ENCODE measurements at places on chromosomes 16 and 17.
A peak's percentile ranks its signal among the peaks of the same experiment; 100 is the strongest.

- DNase-seq, result no peak
These were observed 20.1 kb upstream of the MLYCD start for GRCh38 chr16:83878838-83879237.

GRCh38 chr16:51753467-51754127 lies 602.5 kb upstream of the SALL1 start:
- no peak for DNase-seq

DNA sequence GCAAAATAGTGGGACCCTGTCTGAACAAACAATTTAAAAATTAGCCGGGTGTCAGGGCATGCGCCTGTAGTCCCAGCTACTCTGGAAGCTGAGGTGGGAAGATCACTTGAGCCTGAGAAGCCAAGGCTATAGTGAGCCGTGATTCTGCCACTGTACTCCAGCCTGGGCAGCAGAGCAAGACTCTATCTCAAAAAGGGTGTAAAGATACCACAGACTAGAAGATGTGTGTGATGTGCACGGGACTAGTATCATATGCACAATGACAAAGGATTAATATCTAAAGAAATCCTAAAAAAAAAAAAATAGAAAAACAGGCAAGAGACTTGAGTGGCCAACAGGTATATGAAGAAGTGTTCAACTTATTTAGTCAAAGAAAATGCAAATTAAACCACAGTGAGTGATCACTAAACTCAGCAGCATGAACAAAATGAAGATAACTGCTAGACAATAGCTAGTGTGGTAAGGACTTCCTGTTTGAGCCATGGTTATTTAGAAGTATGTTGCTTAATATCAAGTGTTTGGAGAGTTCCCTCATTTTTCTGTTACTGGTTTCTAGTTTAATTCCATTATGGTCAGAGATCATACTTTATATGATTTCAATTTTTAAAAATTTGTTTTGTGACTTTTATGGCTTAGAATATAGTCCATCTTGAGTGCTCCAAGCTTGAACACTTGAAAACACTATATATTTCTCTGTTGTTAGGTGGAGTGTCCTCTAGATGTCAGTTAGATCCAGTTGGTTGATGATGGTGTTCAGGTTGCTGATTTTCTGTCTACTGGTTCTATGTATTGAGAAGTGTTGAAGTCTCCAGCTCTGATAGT lies 14.7 kb upstream of the SLX4 start:
- peak; percentile 23 for DNase-seq

DNA sequence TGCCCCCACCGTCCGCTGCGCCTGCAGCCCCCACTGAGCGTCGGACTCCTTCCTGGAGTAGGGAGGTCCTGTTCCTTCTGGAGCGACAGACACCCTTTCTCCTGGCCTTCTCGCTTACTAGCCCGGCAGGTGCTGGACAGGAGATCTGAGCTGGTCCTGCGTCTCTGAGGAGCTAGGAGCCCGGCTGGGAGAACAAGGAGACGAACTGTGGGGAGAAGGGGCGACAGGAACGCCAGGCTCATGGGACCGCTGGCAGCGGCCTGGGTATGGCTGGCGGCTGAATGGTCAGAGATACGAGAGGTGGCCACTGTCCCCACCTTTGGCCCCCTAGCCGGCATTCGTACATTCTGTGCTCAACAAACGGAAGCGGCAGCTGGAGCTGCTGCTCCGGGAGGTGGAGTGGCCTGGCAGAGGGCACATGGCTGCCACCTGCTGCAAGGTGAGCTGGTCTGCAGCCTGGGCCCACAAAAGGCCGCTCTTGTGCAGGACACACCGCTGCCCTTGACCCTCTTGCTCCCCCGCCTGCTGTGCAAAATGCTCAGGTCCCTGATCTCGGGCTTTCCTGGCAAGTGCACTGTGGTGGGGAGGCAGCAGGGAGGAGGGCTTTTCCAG lies 2066.7 kb downstream of the TP53TG3F start:
- no peak for DNase-seq

- no peak for DNase-seq
These were observed 5.4 kb upstream of the ZNF500 start for GRCh38 chr16:4772351-4772750.

DNA sequence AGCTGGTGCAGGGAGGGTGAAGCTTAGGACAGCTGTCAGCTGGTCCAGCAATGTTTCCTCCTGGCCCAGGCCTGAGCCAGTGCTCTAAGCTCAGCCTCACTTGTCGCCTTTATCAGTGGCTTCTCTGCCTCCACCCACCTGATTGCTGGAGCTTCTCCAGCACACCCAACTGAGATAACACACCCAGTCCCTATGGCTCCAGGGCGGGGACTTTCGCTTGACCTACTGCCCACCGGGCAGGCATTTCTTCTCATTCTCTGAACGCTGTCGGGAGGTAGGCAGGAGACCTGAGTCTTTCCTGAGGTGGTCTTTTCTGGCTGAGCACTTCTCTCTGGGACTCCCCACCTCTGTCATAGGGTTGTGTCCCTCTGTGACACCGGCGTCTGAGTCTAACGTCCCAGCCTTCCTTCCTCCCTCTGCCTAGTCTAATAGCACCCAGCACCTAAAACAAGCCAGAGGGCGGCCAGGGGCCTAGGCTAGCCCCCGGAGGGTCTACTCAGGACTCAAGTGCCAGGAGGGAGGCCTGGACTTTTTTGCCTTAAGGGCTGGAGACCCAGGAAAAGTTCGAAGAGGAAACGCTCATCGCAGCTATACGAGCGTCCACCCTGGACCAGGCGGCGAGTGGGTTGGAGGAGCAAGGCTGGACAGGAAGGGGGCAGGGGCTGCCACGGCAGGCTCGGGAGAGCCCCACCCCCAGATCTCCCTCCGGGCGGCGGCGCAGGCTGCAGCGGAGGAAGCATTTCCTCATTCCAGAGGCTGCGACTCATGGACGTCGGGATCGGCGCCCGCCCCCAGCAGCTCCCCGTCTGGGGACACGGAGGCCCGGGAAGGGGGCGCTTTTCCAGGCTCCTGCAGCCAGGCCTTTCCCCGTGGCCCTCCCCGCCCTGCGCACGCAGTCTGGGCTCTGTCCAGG lies 756 bp downstream of the TAX1BP3 start:
- no peak for DNase-seq

DNA sequence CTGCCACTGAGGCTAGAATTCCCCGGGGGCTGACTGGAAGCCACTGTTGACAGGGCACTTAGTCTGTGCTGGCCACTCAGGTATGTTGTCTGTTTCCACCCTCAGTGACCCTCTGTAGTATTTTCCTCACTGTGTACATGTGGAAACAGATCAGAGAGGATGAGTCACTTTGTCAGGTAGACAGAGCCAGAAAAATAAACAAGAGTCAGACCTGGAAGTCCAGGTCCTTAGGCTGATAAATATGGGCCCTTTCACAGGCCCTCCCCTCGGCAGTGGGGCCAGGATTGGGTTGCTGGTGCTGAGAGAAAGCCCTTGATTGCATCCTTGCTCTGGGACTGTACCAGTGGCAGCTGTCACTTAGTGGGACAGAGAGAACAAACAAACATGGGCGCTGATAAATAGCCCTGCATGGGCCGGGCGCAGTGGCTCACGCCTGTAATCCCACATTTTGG lies 21.3 kb downstream of the PGS1 start:
- DNase-seq, result no peak

- no peak for DNase-seq
These were observed 14.7 kb upstream of the ODF4 start for GRCh38 chr17:8324923-8325322.

GRCh38 chr16:85677383-85677967 lies 11.3 kb downstream of the GINS2 start:
- no peak for DNase-seq

DNA sequence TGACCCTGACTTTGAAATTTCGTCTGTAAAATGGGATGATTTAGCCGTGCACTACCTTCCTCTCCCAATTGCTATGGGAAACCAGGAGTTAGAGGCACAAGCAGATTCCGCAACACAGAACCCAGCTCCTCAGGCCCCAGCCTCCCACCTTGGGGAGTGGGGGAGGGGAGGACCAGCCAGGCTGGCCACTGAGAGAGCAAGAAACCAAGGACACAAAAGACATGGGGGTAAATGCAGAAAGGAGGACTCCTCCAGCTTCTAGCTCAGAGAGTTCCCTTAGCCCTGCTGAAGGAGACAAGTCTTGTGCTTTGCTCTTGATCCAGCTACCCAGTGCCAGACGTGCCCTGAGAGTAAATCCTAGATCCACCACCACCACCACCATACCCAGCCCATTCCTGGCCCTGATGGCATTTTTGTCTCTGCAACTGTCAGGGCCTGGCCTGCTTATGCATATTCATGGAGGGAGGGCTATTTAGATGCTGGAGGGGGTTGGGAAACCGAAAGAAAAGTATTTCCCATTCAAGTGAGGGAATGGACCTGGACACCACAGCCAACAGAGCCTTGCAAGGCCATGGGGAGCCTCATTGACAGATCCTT lies 25.9 kb downstream of the PITPNM3 start:
- no peak for DNase-seq

DNA sequence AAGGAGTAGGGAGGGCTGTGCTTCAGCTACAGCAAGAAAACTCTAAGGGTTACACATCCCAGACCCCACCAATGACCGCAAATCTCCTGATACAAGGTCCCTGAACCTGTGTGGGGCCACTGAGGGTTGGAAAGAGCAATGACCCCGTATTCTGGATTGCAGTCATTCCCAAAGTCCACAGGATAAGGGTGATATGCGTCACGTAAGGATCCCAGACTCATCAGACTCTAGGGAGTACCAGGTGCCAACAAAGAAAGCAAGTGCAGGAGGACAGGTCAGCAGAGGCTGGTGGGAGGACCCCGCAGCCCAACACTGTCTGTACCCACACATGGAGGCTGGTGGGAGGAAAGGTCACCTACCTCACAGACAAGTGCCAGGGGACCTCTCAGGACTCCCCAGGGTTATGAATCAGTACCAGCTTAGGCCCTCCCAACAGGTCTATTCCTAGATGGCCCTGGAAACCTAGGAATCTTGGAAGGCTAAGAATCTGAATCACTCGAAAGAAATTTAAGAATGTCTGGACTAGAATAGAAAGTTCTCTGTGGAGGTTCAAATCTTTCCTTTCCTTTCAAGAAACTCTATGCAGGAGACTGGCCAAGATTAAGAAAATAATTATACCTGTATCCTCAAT lies 16.2 kb downstream of the PITPNA start:
- DNase-seq, result no peak

- DNase-seq, result no peak
These were observed 44.2 kb downstream of the BEAN1 start for GRCh38 chr16:66471264-66471663.

DNA sequence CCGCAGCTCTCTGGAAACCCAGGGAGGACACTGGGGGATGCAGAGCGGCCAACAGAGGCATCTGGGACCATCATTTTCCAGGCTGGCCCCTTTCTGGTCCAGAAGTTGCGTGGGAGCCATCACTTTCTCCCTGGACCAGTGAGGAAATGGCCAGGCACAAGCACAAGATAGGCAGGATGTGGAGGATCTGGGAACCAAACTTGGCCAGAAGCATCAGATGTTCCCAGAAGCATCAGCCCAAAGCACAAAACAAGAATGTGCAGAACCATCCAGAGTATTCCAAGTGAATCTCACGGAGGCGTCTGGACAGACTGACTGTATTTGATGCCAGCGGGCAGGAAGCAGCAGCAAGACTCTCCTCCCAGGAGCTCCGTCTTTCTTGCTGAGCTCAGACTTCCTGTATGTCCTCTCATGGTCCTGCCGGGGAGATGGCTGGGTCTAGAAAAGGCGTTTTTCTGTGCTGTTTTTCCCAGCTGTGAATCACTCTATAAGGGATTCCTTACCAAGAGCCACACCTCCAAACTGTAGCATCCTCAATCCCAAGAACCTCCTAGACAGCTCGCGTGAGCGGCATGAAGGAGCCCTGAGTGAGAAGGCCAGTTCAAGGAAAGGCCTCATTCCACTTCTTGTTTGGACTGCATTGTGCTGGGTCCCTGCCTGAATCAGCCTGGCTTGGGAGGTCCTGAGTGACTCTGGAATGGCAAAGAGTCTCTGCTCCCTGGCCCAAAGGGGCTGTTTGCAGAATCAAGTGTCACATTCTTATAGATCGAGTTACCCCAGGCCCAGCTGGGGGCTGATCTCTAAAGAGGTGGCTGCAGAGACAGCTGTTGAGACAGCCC lies 49.5 kb upstream of the MTSS2 start:
- no peak for DNase-seq

DNA sequence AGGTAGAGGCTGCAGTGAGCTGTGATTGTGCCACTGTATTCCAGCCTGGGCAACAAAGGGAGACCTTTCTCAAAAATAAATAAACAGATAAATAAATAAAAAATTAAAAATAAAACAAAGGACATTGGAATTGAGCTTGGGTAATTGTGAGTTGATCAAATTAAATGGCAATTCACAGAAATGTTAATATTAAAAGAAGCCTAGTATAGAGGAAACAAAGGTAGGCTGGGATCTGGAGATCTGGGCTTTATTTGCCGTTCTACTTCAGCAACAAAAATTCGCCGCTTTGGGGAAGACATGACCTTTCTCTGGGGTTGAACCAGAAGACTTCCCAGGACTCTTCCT lies 332 bp upstream of the VPS25 start:
- no peak for DNase-seq

DNA sequence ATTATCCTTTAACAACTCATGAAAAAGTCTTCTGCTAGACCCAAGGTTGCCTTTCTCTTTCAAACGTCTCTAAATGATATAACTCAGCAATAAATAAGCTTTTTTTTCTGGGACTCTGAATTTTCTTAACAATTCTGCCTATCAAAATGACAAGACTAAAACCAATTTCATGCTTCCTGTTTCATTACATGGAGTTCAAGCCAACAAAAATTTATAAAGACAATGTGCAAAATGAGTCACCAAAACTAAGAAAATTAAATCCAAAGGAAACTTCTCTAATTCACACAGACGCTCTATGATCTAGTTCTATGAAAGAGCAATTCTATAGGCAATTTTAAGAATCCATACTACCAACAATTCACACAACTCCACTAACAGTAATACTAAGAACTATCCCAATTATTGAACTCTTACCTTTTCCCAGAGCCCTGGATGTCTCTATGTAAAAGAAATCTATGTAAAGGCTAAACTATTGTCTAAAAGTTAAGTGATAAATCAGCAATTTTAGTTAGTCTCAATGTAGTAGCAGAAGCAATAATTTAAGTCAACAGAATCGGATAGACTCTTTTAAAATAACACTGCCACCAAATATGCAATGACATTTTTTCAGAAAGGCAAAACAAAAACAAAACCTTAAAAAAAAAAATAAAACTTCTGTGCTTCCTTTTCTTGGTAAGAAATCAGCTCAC lies 44.2 kb downstream of the ZZEF1 start:
- DNase-seq, result no peak

DNA sequence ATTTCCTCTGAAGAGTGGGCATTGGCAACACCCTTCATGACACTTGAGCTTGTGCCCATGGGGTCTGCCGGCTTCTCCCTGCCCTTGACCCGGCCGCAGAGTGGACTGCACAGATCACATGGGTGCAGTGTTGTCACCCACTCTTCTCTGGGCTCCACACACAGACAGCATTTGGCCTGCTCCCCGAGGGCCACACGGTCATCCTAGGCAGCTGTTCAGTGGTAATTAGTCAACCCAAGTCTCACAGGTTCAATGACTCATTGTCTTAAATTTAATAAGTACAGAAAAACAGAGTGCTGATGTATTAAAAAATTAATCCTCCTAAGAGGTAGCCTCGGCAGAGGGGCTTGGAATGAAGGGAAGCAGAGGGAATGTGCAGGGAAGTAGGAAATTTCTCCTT lies 204.8 kb downstream of the MSI2 start:
- no peak for DNase-seq

GRCh38 chr17:75561927-75562603 lies 25.5 kb upstream of the MYO15B start:
- no peak for DNase-seq

Data from immature natural killer cell (primary cell).